ENCODE measurements at places on chromosomes 1 and 21.

- no peak for DNase-seq
Observed at GRCh38 chr1:8424539-8425116, 106.7 kb downstream of the SLC45A1 start.

DNA sequence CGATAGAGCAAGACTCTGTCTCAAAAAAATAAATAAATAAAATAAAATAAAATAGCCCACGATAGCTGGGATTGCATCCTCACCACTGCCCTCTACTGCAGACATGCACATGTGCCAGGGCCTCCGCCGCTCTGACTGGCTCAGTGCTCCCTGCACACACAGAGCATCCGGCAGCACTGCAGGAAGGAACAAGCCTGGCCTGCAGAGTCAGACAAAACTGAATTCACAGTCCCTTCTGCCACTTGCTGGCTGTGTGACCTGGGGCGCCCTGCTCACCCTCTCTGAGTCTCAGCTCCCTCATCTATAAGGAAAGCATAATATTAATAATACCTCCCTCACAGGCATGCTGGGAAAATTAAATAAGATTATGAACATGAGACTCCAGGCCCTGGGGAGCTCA, 35.4 kb downstream of the CSMD2 start:
- DNase-seq = no peak

- no peak for DNase-seq
Observed at GRCh38 chr1:93871366-93871765, 7.6 kb downstream of the DNTTIP2 start.

- DNase-seq = no peak
Observed at GRCh38 chr1:91745640-91746373, 140.1 kb downstream of the TGFBR3 start.

DNA sequence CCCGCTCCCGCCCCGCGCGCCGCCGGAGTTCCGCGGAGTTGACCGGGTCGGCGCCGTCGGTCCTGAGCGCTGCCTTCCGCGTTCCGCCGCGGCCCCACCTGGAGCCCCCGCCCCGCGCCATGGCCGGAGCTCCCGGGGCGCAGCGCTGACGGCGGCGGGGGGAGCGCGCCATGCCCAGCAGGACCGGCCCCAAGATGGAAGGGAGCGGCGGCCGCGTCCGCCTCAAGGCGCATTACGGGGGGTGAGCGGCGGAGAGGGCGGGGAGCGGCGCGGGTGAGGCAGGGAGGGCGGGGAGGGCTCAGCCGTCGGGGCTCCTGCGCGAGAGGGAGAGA, 216 bp downstream of the PRKCZ start:
- DNase-seq = no peak

DNA sequence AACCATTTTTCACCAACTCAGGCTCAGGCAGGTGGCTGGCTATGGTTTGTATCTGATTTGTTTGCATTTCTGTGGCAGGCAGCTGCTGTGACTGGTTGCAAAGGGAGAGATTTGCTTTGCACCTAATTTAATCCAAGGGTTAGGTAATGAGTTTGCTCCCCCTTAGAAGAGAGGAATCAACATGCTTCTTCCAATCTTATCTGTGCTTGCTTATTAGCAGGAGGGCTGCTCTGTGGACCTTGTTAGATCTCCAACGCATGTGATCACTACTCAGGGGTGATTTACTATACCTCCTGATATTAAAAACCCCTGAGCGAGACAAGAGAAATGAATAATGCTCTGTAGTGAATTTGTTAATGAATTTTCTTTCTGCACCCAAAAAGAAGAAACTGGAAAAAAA, 20.5 kb downstream of the OLFML3 start:
- no peak for DNase-seq

DNA sequence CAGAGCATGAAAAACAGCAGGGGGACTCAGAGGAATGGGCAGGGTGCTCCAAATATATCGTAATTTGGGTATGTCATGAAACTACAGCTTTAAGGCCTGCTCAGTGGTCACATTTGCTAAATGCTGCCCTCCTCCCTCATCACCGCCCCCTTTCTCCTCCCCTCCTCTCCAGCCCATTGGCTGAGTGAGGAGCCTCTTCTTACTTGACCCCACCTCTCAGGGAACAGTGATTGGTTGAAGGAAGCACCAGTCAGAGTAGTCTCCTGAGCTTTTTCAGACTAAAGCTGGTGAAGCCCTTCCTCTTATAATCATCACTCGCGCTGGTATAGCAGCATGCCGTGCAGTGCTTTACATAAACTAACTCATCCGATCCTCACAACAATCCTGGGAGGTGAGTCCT, 10.0 kb upstream of the TTC39A start:
- DNase-seq = no peak

DNA sequence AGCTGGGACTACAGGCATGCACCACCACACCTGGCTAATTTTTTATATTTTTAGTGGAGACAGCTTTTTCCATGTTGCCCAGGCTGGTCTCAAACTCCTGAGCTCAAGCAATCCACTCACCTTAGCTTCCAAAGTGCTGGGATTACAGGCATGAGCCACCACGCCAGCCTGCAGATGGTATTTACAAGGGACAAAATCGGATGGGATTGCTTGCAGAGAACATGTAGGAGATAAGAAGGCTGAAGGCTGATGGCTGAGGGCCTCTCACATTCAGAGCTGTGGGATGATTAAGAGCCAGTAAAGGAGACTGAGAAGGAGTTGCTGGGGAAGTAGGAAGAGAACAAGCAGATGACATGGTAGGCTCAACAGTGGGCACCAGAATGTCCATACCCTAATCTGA, 24.0 kb upstream of the QSOX1 start:
- no peak for DNase-seq

DNA sequence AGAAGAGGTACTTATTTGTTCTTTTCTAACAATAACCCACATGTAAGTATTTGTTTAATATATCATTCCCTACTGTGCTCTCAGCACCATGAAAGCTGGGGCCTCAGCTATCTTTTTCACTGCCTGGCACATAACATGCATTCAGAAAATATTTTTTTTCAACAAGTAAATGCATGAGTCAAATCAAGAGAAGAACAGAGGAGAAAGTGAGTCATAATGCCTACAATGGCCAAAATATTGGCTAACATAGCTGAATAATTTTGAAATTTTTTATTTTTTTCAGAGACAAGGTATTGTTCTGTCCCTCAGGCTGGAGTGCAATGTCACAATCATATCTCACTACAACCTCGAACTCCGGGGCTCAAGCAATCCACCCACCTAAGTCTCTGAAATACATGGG, 252.2 kb upstream of the ADAMTS5 start:
- no peak for DNase-seq

Measured in chondrocyte (in vitro differentiated cells).